ENCODE measurements at places on chromosomes 4 and X.

- peak overlapping the region; percentile 35 for H3K4me3 ChIP-seq
- peaks cover 40% of the 10 kb centered on the region for H3K4me1 ChIP-seq
- no peaks in the 10 kb centered on the region for H3K27me3 ChIP-seq
- H3K36me3 ChIP-seq: no peaks in the 10 kb centered on the region
- H3K27ac ChIP-seq: no peak overlapping the region
- no peak for DNase-seq
Measured at GRCh38 chrX:135383249-135383648, 38.5 kb upstream of the SMIM10L2A start.

DNA sequence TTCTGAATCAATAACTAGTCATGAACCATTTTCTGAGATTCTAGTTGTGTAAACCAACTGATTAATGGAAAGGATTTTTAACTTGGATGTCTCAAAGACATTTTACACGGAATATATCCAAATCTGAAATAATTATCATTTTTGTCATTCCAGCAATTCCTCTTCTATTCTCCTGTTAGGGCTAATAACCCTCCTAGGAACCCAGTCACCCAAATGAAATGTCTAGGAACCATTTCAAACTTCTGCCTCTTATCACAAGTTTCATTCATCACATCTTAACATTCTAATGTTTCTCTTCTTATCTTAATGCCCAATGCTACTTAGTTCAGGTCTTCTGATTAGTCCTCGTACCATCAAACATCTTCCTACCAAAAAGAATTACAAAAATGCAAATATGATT, 639.8 kb downstream of the DMD start:
- no peaks in the 10 kb centered on the region for H3K36me3 ChIP-seq
- no peak overlapping the region for H3K27ac ChIP-seq
- no peak overlapping the region for H3K4me3 ChIP-seq
- DNase-seq: no peak

DNA sequence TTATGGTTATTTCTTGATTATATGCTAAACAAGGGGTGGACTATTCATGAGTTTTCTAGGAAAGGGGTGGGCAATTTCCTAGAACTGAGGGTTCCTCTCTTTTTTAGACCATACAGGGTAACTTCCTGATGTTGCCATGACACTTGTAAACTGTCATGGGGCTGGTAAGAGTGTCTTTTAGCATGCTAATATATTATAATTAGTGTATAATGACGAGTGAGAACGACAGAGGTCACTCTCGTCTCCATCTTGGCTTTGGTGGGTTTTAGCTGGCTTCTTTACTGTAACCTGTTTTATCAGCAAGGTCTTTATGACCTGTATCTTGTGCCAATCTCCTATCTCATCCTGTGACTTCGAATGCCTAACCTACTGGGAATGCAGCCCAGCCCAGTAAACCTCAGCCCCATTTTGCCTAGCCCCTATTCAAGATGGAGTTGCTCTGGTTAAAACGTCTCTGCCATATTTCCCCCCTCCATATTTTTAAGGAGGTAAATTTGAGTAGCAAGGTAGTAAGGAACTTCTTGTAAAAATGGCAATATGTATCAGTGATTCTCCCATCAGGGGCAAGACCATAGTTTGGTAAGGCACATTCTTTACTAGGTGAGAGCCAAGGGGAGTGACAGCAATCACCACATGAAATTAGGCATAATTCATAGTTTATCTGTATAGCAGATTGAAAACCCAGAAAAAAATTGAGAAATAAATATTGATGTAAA, 2.6 kb downstream of the CXCL2 start:
- DNase-seq: no peak
- H3K27me3 ChIP-seq: no peaks in the 10 kb centered on the region
- H3K36me3 ChIP-seq: no peaks in the 10 kb centered on the region

- H3K36me3 ChIP-seq: no peaks in the 10 kb centered on the region
- H3K4me1 ChIP-seq: no peaks in the 10 kb centered on the region
- no peak overlapping the region for H3K27ac ChIP-seq
- no peak overlapping the region for H3K4me3 ChIP-seq
- DNase-seq: no peak
Measured at GRCh38 chr4:122798101-122798500, 28.5 kb upstream of the FGF2 start.

DNA sequence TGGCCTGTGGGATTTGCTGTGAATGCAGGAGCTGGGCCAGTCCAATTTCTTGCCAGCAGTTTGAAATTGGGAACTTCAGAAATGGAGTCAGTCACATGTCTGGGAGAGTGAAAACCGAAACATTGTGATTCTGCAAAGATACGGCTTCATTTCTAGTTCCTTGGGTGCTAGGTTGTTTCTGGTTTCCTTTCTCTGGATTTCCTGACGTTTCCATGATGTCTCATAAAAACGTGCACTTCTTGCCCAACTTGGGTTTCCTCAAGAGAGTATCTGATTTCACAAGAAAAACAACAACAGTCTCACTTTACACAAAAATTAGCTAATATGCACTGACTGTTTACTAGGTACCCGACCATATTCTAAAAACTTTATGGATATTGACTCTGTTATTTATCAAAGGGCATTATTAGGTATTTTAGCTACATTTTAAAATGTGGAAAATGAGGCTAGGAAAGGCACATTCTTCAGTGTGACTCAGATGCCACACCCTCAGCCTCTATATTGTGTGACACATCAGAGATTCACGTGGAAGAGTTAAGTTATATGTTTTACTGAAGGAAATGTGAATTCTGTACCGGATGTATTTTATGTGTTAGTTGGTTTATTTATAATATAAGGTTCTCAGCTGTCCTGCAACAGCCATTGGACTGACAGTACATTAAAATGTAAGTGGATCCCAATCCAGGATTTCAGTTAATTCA, 225.0 kb upstream of the PUDP start:
- H3K36me3 ChIP-seq: no peaks in the 10 kb centered on the region
- H3K27me3 ChIP-seq: no peaks in the 10 kb centered on the region
- DNase-seq: no peak
- H3K4me1 ChIP-seq: no peaks in the 10 kb centered on the region
- H3K4me3 ChIP-seq: no peak overlapping the region

DNA sequence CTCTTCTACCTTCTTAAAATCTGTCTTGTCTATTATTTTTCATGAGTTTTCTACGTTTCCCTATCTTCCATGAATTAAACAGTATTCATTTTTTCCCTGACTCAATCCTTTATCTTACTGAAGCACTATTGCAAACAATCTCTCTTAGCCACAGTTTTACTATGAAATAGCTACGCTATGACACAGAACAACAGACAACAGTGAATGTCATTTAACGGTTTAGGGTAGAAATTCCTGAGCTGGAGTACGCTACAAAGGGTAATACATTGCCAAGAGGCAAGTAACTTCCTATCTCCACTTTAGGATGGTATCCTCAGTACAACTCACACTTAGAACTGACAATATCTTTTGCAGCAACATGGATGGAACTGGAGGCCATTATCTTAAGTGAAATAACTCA, 552.6 kb downstream of the INPP4B start:
- no peak for DNase-seq
- H3K4me3 ChIP-seq: no peak overlapping the region
- H3K27me3 ChIP-seq: no peaks in the 10 kb centered on the region

- H3K36me3 ChIP-seq: no peaks in the 10 kb centered on the region
- no peaks in the 10 kb centered on the region for H3K4me1 ChIP-seq
- no peak overlapping the region for H3K4me3 ChIP-seq
Measured at GRCh38 chrX:29447867-29448266, 767.5 kb upstream of the MAGEB2 start.

DNA sequence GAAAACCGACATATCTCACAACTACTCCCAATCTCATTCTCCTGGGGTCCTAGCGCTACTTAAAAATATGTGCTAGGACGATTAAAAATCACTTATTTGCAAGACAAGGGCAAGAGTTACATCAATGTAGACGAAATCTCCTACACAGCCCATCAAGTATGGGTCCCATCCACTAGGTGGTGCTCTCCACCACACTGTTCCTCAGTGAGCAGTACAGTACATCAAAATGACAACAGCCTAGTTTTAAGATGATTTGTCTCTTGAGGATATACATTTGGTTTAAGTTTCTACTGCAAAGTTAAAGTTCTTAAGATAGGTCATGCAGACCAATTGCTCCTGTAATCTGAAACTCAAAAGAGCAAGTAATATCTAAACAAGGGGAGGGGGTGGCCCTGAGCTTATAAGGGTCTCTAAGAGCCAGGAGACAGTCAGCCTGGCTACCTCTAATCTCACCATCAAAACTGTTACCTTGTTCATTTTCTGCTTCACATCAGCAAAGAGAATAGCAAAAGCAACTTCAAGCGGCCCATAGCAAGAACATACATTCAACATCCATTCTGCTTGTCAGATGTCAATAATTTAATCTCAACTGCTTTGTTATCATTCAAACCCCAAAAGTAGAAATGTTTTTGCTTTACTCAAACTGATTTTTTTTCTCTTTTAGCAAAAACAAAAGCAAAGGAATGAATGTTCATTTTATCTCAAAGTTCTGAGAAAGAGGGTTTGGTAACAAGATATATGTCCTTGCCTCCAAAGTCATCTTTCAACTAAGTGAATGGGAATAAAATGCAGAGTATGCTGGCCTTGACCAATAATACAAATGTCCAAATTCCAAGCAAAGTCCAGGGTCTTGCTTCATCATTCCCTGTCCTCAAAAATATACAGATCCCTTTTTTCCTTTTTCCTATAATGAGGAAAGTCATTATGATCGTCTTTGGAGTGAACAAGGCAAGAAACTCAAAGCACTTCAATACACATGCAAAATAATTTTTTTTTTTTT, 53.1 kb downstream of the STX18 start:
- no peaks in the 10 kb centered on the region for H3K36me3 ChIP-seq
- no peaks in the 10 kb centered on the region for H3K4me1 ChIP-seq
- H3K27me3 ChIP-seq: no peaks in the 10 kb centered on the region
- H3K27ac ChIP-seq: no peak overlapping the region

DNA sequence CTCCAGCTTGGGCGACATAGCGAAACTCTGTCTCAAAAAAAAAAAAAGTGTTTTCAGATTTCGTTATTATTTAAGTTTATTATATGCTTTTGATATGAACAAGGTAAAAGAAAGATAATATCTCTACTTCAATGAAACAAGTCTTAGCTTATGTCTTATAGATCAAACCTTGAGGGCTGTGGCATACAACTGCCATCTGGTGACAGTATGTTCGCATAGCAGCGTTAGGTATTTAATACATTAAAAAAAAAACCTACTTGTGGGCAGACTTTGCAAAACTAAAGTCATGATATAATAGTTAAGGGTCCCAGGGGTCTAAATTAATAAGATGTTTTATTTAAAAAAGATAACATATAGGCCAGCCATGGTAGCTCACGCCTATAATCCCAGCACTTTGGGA, 161.2 kb upstream of the AMOT start:
- no peak overlapping the region for H3K27ac ChIP-seq
- H3K4me3 ChIP-seq: no peak overlapping the region
- H3K4me1 ChIP-seq: no peaks in the 10 kb centered on the region

DNA sequence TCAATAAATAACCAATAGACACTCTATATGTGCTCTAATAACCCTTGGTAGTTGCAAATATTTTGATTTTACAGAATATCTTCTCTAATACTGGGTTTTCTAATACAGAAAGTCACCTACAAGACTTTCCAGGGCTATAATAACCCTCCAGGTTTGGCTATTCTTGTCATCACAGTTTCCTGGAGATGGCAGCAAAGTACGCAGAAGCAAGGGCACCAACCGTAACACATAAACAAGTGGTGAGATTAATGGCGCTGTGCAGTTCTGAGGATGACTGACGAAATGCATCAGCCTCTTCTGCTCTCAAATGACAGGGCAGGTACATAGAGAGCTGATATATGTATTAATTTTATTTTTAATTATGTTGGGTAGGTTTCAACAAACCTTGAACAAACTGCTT, 122.4 kb downstream of the C4orf33 start:
- no peaks in the 10 kb centered on the region for H3K27me3 ChIP-seq
- no peaks in the 10 kb centered on the region for H3K36me3 ChIP-seq
- no peaks in the 10 kb centered on the region for H3K4me1 ChIP-seq

DNA sequence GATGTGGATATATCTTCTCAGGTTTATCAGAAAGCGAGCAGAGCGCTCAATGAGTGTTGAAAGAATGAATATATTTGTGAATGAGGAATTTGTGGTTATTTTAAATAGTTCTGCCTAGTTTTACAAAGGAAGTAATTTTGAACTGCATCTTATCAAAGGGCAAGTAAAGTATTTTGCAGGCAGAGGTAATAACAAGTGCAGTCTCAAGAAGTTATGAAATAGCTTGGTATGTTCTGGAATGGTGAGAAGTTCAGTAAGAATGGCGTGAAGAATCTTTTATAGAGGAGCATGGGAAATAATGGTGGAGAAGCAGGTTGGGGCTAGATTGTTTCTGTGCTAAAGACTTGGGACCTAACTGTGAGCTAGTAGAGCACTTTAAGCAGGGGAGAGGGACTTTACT, 10.9 kb downstream of the TMA16 start:
- H3K27me3 ChIP-seq: no peaks in the 10 kb centered on the region
- H3K27ac ChIP-seq: no peak overlapping the region
- H3K36me3 ChIP-seq: peaks cover 21% of the 10 kb centered on the region
- DNase-seq: no peak

- H3K4me3 ChIP-seq: no peak overlapping the region
- H3K4me1 ChIP-seq: no peaks in the 10 kb centered on the region
- H3K36me3 ChIP-seq: no peaks in the 10 kb centered on the region
- DNase-seq: no peak
- H3K27ac ChIP-seq: no peak overlapping the region
- H3K27me3 ChIP-seq: no peaks in the 10 kb centered on the region
Measured at GRCh38 chrX:3520982-3521381, 174.5 kb upstream of the MXRA5 start.

- H3K36me3 ChIP-seq: no peaks in the 10 kb centered on the region
- DNase-seq: no peak
- H3K27ac ChIP-seq: no peak overlapping the region
- H3K27me3 ChIP-seq: no peaks in the 10 kb centered on the region
Measured at GRCh38 chr4:89379511-89380044, 72.0 kb upstream of the GPRIN3 start.

GRCh38 chrX:9851890-9852289, 65.7 kb downstream of the SHROOM2 start:
- DNase-seq: no peak
- H3K27ac ChIP-seq: no peak overlapping the region
- no peaks in the 10 kb centered on the region for H3K4me1 ChIP-seq
- no peaks in the 10 kb centered on the region for H3K27me3 ChIP-seq
- no peak overlapping the region for H3K4me3 ChIP-seq

- H3K4me1 ChIP-seq: no peaks in the 10 kb centered on the region
- H3K27ac ChIP-seq: no peak overlapping the region
- H3K36me3 ChIP-seq: no peaks in the 10 kb centered on the region
- H3K4me3 ChIP-seq: no peak overlapping the region
- DNase-seq: no peak
Measured at GRCh38 chr4:24921491-24921890, 8.6 kb upstream of the CCDC149 start.

GRCh38 chrX:9164086-9164485, 130.2 kb upstream of the FAM9B start:
- H3K4me3 ChIP-seq: no peak overlapping the region
- no peaks in the 10 kb centered on the region for H3K4me1 ChIP-seq
- DNase-seq: no peak
- no peak overlapping the region for H3K27ac ChIP-seq
- H3K36me3 ChIP-seq: no peaks in the 10 kb centered on the region

DNA sequence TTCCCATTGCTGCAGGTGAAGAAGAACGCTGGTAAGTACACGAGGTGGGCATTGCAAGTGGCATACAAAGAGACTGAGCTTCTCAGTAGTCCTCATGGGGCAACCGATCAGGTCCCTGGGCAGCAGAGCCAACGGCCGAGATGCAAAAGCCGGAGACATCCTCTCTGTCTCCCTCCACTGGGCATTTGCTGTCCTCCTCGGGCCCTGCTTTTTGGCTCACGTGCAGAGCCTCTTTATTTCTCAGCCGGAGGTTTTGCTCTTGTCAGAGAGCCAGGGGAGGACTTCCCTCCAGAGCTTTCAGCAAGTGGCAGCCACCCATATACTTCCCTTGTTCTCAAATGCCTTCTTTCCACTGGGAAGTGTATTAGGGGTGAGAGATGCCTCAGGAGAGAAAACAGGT, 18.0 kb downstream of the STARD8 start:
- H3K4me1 ChIP-seq: no peaks in the 10 kb centered on the region
- no peak overlapping the region for H3K27ac ChIP-seq
- no peaks in the 10 kb centered on the region for H3K36me3 ChIP-seq
- H3K27me3 ChIP-seq: no peaks in the 10 kb centered on the region
- DNase-seq: no peak

All from naive thymus-derived CD4-positive, alpha-beta T cell (primary cell).